CD4-positive, alpha-beta T cell treated with Interleukin-2 at 100 ng/mL for 4 hours (primary cell): ENCODE measurements at places on chromosomes 2 and 18.
A peak's percentile ranks its signal among the peaks of the same experiment; 100 is the strongest.

DNA sequence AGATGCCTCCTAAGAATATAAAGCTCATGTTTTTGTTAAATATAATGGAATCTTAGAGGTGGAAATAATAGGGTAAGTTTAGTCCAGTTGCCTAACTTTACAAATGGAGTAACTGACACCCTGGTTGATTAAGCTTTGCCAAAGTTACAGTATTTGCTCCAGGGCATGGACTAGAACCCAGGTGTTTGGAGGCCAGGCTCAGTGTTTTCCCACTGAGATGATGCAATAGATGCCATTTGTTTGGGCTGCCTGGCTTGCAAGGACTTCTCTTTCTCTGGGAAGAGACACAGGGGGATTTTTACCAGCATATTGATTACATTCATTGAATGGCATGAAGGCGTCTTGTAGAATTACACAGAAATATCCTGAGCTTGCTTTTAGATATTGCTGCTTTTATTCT lies 397.8 kb downstream of the SLC4A3 start:
- DNase-seq, result no peak

GRCh38 chr2:120862201-120863060 lies 126.8 kb downstream of the GLI2 start:
- DNase-seq, result no peak

DNA sequence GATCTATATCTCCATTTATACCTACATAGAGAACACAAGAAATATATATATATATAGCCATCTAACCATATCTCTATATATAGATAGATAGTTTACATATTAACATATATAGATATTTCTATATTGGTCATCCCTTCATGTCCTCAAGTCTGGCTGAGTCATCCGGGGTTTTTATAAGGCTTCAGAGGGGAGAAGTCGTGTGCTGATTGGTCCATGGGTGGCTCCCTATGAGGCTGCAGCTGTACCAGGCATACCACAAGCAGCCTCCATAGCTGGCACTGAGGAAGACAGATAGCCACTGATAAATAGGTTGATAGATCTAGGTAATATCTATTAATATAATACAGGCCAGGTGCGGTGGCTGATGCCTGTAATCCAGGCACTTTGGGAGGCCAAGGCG lies 618.3 kb upstream of the SETBP1 start:
- DNase-seq, result no peak

DNA sequence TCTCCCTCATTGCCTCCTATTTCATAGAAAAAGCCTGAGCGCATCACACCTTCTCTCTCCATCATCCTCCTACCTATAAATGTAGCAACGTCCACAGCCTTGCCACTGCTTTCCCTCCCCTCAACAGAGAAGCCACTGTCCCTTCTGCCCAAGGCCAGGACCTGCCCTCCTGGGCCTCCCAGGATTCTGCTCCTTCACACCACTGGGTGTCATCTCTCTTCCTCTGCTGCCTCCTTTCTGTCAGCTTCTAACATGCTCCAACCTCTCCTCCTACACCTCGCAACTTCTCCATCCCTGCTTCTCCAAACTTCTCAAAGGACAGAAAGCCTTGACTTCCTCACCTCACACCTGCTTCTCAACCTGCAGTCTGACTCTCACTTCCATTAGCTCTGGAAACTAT lies 21.2 kb upstream of the ME2 start:
- DNase-seq, result no peak

GRCh38 chr18:49904871-49905555 lies 91.7 kb upstream of the ACAA2 start:
- DNase-seq, result no peak

DNA sequence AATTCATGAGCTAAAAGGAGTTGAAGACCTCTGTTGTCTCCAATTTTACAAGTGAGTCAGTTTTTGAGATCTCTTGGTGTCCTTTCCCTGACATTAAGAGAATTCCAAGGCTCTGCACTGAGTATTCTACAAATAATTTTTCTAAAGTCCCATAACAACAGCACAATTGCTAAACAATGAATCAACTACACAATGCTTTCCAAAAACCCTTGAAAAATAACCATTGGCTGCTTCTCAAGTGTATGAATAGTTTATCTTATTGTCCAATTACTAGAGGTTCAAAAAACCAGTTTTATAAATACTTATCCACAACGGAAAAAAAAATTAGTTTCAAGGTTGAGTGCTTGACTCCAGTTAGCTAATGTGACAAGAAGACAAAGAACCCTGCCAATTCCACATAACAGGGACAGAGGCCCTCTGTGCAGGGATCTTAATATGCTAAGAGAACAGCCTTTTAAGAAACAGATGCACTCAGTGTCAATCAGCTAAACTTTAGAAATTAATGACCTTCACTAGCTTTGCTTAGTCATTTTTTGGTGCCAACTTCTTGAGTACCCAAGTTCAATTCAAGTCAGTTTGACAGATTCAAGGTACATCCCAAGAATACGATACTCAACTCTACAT lies 266.6 kb upstream of the CYP26B1 start:
- DNase-seq, result no peak

GRCh38 chr2:177662895-177663294 lies 270.3 kb downstream of the AGPS start:
- no peak for DNase-seq

GRCh38 chr18:62420513-62421209 lies 95.6 kb downstream of the TNFRSF11A start:
- peak; percentile 89 for DNase-seq

- no peak for DNase-seq
Measured at GRCh38 chr2:85733121-85733960, 20.4 kb upstream of the ATOH8 start.

DNA sequence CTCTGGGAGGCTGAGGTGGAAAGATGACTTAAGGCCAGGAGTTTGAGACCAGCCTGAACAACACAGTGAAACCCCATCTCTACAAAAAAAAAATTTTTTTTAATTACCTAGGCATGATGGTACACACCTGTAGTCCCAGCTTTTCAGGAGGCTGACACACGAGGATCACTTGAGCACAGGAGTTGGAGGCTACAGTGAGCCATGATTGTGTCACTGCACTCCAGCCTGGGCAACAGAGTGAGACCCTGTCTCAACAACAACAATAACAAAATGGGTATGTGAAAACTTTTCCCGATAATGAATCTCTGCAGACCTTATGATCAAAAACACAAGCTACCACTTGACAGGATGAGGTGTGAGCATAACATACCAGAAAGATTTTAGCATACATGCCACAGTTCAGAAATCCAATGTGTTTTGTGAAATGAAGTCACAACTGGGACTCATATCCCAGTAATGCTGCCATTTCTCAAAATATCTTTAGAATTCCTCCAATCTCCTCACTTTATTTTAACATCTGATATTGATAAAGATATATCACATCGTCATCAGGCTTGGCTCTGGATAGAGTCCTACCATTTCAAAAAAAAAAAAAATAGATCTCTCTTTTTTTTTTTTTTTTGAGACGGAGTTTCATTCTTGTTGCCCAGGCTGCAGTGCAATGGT lies 74.0 kb upstream of the PELI1 start:
- DNase-seq, result no peak

DNA sequence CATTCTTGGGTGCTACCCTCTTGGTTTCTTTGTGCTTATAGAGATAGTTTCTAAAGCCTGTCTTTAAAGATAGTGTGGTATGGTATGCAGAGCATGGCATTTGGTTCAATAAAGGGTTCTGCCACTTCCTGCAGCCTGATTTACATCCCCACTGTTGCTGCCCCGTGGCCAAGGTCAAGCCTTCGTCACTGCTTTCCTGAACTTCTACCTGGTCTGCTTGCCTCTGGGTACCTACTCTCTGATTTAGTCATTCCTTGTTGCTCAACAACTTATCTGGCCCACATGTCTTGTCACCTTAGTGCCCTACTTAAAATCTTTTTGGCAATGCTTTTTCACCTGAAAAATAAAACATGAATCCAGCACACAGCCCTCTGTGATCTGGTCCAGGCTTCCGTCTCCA lies 352.9 kb downstream of the LPIN1 start:
- DNase-seq, result no peak
